ENCODE measurements at places on chromosomes 2 and 18.

DNA sequence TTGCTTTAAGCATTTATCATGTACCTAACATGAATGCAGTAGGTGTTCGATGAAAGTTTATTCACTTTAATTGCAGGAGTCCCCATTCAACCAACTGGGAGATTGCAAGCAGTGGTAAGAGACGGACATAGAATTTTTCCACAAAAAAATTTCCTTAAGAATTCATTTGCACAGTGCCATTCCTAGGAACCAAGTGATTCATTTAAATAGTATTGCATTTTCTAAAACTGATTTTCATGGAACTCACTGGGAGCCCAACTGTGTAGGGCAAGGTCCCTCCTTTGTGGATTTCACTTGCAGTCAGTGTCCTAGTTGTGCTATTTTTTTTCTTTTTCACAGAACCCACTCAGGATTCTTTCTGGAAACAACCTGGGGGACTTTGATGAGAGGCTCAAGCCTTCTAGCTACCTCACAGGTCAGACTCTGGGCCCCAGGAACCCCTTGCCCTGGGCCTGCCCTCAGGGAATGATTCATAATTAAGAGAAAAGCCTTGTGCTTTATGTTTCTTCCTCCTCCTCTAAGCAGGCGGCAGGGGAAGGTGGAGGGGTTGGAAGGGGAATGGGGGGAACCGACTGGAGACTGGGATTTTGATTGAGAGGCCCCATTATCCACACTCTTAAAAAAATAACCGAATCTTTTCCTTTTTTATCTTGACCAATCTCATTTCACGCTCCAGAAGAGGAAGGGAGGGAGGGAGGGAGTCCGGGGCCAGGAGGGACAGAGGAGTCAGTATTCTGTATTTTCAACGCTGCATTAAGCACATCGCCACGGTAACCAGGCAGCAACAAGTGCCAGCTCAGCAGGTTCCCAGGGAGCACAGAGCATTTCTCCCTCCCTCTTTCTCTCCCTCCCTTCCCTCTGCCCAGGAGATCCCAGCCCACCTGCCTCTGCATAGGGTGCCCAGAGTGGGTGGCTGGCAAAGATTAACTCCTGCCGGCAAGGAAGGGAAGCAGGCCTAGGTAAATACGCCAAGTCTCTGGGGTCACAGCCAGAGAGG, 51.8 kb downstream of the PSD4 start:
- DNase-seq = peak; percentile 26

DNA sequence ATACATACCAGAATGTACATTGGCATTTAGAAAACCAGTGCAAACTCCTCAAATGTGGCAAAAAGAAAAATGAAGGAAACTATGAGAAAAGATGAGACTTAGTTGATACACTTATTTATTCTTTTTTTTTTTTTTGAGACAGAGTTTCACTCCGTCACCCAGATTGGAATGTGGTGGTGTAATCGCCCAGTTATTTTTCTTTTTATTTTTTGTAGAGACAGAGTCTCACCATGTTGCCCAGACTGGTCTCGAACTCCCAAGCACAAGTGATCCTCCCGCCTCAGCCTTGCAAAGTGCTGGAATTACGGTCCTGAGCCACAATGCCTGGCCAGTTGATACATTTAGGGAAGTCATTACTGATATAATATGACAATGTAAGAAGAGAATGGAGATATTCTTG, 274.2 kb upstream of the LRATD1 start:
- no peak for DNase-seq

DNA sequence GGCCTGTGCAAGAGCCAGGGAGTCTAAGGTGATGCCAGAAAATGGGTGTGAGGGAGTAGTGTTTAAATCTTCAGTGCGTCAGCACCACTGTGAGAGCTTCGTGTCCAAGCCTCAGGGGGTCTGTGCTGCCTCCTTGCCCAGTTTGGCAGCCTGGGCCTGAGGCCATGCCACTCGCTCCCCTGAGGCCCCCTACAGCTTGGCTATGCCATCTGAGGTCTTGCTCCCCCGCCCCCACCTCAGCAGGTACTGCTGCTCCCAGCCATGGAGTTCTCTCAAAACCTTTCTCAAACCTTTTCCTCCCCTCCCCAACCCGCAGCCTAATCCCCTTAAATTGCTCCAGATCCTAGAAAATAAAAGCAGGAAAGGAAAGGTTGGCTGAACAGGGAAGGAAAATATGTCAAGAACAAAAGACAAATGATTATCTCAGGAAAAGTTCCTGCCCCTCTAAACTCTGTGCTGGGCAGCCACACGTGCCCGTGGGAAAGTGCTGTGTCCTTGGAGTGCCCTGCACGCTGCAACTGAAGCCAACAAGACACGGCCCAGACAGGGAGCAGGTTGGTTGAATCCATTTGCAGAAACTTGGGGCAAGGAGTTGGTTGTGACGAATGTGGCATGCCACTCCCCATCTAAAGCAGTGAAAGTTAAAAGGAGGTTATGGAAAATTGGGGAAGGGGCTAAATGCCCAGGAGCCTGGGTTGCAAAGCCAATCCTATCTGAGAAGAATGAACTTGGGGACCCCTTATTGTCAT, 61.2 kb downstream of the ATOH8 start:
- no peak for DNase-seq

DNA sequence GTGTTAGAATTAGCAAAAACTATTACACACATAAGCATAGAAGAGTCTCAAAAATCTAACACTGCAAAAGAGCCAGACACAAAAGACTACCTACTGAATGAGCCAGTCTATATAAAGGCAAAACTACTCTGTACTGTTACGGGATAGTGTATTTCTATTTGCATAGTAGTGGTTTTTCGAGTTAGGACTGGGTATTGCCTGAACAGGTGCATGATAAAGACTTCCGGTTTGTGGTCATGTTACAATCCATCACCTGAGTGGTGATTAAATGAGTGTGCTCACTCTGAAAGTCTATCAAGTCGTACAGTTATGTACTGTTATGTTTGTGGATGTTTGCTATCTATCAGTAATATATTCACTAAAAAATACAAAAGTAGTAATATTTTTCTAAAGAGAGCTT, 523.3 kb upstream of the SYT4 start:
- no peak for DNase-seq

- no peak for DNase-seq
Observed at GRCh38 chr2:55102056-55102812, 52.0 kb upstream of the RTN4 start.

DNA sequence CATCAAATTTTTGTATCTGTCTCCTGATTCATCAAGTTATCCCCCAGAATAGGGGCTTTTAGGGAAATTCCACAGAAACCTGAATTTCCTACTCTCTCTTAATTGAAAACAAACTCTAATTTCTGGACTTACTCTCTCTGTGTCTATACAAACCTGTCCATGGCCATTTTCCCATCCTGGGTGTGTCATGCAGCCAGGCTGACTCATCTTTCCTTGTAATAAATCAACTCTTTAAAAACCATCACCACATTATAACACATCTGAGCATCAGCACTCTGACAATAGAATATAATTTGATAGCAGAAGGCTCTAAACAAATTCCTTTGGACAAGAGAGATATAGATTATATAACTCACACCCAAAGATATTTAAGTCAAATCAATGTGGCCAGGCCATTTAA, 610.2 kb downstream of the DCC start:
- no peak for DNase-seq
